GM23248 (cell line): ENCODE measurements at places on chromosomes 1 and 21. TPM values are rescaled to one million over a fixed set of nuclear protein-coding genes. Genes with fewer than 3 reads are reported as not detected.

- no peak for DNase-seq
These were observed 739.1 kb downstream of the MATN1 start for GRCh38 chr1:29984166-29984861.

BCAR3 gene
- 79.5 and 83.2 TPM in 2 replicates for total RNA-seq

GJA4 gene
- not detected in 2 replicates for total RNA-seq

LYPLAL1 gene
- 9.1 and 11.4 TPM in 2 replicates for total RNA-seq

DNA sequence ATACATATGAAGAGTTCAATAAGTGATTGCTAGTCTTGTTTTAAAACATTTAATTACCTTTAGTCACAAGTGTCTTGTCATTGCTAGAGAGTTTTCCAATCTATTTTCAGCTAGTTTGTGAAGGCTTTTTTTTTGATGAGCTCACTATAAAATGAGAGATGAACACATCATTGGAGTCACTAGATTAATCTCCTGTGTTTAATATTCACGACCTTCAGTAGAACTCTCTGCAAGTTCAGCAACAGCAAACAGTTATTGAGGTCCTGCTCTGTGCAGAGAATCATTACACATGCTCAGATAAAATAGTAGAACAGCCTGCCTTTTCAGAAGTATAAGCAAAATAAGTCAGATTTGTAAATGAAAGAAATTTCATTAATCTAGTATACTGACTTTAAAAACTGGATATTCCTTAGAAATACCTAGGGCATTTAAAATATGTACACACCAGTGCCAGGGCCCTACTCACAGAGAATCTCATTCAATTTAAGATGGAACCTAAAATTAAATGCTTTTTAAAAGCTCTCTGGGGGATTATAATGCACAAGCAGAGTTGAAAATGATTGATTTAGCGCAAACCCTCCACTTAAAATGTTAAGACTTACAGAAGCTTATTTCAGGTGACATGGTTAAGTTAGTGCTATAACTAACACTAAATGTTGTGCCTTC lies 30.5 kb downstream of the KRTAP20-3 start:
- DNase-seq = no peak

- peak; percentile 81 for DNase-seq
These were observed 59.2 kb downstream of the ABCA4 start for GRCh38 chr1:94061513-94062443.

- DNase-seq = peak; percentile 17
These were observed 86.2 kb downstream of the ATG4C start for GRCh38 chr1:62870148-62870547.

TMCC2 gene
- total RNA-seq = 1.7 and 2.7 TPM in 2 replicates

GRCh38 chr1:203554071-203554470 lies 60.1 kb downstream of the OPTC start:
- DNase-seq = no peak

DNA sequence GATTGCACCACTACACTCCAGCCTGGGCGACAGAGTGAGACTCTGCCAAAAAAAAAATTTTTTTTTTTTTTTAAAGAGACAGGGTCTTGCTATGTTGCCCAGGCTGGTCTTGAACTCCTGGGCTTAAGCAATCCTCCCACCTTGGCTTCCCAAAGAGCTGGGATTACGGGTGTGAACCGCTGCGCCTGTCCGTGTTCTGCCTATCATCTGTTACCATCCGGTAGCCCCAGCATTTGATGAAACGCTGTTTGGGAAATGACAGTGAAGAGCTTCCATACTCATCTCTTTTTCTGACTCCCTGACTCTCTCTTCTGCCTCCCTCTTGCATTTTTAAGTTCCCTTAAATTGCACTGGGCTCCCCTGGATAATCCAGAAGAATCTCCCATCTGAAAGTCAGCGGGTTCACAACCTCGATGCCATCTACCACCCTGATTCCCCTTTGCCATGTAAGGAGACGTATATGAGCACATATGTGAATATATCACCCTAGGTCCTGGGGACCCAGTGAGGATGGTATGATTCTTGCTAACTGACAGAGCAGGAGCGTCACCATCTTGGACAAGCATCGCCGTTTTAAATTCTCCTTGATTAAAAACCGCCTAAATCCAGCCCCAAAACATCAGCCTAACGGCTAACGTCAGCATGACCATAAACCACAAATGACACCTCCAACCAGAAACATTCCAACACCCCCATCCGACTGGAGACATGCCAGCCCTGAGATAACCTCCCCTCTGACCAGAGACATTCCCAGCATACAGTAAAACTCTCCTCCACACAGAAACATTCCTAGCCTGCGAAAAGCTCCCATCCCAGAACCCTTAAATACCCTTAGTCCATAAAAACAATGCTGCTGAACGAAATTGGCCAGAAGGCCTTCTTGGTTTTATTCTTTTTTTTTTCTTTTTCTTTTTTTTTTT lies 12.4 kb downstream of the TNFRSF8 start:
- peak; percentile 64 for DNase-seq

GRCh38 chr1:36665478-36666080 lies 182.9 kb upstream of the CSF3R start:
- no peak for DNase-seq

ACBD6 gene
- total RNA-seq = 27.3 and 45.9 TPM in 2 replicates

DNA sequence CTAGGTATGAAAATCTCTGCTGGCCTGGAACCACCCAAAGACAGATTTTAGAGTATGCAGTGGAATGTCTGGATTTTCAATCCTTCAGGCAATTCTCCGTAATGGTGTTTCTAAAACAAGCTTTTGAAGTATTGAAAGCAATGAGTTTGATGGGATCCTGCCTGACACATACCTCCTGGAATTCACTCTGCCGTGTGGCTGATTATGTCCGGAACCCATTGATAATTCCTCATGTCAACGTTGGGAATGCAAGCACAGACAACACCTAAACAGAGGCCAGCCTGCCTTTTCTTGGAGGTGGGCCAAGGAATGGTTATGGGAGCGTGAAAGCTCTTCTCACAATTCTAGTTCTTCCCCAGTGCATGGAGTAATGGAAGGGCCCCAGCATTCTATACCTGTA lies 168.9 kb upstream of the HMCN1 start:
- DNase-seq = peak; percentile 48

GRCh38 chr1:232227306-232227705 lies 402.6 kb downstream of the SIPA1L2 start:
- DNase-seq = no peak

SELL gene
- total RNA-seq = not detected in 2 replicates

DNA sequence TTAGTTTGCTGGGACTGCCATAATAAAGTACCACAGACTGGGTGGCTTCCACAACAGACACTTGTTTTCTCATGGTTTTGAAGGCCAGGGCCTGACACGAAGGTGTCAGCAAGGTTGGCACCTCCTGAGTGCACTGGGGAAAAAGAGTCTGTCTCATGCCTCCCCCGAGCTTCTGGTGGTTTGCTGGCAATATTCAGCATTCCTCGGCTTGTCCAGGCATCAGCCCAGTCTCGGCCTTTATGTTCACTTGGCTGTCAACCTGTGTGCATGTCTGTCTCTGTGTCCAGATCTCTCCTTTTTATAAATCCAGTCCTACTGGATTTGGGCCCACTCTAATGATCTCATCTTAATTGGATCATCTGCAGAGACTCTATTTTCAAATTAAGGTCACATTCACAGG lies 72.6 kb downstream of the DOP1B start:
- DNase-seq = no peak

DNA sequence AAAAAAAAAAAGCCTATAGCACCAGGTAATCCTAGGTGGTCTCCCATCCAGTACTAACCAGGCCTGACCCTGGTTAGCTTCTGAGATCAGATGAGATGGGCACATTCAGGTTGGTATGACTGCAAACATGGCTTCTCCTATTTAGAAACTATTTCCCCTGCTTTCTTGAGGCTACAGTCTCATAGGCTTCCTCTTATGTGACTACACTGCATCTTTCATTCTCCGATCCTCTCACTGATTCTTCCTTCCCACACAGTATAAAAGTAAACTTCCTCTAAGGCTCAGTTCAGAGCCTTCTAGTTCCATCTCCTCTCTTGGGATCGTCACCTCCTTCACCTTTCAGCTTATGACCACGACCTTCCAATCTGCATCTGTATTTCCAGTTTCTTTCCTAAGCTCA lies 30.4 kb upstream of the RNF2 start:
- DNase-seq = no peak

SEC16B gene
- total RNA-seq = 1.5 and 1.9 TPM in 2 replicates

- DNase-seq = peak; percentile 81
These were observed 3.0 kb downstream of the ATP2B4 start for GRCh38 chr1:203629507-203630082.

GRCh38 chr1:192860478-192861185 lies 51.8 kb downstream of the RGS2 start:
- DNase-seq = no peak

MAGI3 gene
- 6.4 and 7.2 TPM in 2 replicates for total RNA-seq

DNA sequence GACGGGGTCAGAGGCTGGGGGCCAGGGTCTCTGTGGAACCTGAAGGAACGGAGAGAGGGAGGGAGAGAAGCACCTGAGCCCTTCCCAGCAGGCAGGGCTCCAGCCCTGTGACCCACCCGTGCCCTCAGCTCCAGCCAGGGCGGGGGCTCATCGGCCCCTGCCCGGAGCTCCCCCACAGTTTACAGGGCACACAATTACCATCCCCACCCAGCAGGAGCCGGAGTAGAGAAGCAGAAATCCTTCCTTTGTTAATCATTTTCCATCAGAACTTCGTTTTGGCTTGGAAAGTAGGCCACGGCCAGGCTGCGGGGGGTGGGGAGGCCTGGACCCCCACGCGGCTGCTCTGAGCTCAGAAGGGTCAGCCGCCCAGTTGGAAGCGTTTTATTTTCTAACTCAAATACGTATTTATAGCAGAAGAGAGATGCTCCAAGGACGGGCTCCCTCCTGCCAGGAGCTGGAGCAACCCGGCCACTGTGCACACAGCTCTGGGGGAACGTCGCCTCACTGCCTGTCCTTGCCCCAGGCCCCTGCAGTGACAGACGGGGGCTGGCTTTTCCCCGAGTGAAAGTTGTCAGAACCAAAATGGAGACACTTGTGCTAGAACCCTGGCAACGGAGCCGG lies 42.7 kb upstream of the ADARB1 start:
- DNase-seq = no peak

DNA sequence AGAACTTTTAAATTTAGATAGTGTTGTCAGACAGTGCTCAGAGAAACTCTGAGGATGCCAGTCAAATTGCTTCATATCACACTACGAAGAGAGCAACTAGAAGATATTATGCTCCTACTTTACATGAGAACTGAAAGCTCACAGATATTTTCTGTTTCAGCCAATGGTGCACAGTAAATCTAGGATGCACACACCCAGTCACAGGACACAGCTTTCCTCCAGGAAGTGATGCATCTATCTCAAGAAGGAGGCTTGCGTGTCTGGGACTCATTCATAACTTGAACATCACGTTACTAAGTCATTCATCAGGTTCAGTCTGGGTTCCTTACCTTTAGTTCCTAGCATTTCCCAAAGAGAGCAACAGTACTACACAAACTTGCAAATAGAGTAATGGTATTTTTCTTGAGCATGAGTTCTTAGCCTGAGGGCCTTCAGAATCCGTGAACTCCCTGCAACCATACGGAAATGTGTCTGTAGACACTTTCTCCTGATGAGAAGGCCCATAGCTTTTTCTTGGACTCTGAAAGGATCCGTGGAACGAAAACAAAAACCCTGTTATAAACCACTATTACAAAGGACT lies 12.2 kb downstream of the ZNF697 start:
- DNase-seq = peak; percentile 87

FLG gene
- total RNA-seq = 2.9 and 3.0 TPM in 2 replicates

GLMN gene
- total RNA-seq = 10.7 and 13.0 TPM in 2 replicates

- peak; percentile 66 for DNase-seq
These were observed 19.7 kb downstream of the RCC2 start for GRCh38 chr1:17419626-17420328.

GRCh38 chr1:88276163-88276562 lies 407.9 kb upstream of the PKN2 start:
- DNase-seq = peak; percentile 57

CFHR4 gene
- total RNA-seq = not detected in 2 replicates

TSPEAR gene
- not detected in 2 replicates for total RNA-seq

- DNase-seq = peak; percentile 16
These were observed 355.5 kb downstream of the HLX start for GRCh38 chr1:221234791-221235190.

DNA sequence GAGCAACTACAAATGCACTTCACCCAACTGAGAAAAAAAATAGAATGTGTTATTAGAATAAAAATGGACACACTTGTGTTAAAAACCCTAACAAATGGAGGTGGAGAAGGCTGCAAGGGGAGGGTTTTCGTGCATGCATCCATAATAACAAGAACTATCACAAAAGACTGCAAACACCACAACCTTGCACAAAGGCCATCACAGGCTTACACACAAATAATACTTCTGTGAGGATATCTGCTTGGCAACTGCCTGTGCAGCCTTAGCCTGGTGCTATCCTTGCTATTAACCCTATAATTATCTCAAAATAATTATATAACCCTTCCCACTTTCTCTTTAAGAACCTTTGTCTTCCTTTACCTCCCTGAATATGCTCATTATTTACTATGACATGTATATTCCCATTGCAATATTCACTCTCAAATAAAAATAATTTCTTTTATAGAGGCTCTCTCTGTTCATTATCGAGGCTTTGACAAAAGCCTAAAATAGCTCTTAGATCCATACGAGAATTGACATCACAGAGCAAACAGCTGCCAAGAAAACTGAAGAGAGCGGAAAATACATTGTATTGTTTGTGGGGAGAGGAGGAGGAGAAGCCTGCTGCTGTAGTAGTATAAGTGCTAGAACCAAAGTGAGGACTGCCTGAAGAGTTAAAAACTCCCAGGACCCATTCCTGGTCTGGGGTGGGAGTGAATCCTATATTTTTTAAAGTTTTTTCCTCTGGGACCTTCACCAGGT lies 1768.7 kb downstream of the BRINP3 start:
- DNase-seq = no peak

EPS8L3 gene
- total RNA-seq = not detected in 2 replicates

GRCh38 chr1:55012661-55013060 lies 13.9 kb downstream of the BSND start:
- no peak for DNase-seq

DNA sequence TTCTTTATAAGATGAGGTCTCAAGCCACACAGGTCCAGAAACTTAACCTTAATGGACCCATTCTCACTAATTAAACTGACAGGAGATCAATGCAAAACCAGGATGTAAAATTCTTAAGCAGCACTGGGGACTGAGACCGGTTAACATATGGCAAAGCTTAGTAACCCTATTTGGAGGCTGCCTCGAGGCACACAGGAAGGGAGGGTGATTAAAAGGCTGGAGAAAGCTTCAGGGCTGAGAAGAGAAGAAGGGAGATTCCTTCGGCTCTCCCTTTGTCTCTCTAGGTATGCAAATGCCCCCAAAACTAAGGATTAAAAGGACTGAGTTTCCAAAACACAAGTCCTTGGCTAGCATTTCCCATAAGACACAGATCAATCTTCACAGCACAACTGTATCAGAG lies 120.8 kb upstream of the DSCAM start:
- no peak for DNase-seq

CLCA1 gene
- total RNA-seq = not detected in 2 replicates

DNA sequence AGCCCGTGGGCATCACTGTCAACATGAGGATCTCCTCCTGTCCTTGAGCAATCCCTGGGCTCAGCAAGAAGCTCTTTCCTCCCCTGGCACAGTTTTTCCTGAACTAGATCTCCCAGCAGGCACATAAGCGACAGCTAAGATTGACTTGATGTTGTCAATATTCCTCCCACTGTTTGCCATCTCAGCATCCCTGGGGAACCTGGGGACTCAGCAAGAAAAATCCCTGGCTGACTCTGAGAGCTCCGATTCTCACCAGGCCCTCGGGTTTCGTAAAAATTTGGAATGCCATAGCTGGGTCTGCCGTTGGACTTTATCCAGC lies 687.2 kb downstream of the MATN1 start:
- no peak for DNase-seq

TRIM67 gene
- not detected in 2 replicates for total RNA-seq

OR6P1 gene
- not detected in 2 replicates for total RNA-seq
